ENCODE measurements at places on chromosomes 1 and 21.

GRCh38 chr1:241186716-241187115, 170.3 kb downstream of the RGS7 start:
- no peak for DNase-seq

GRCh38 chr1:219495737-219496408, 117.0 kb downstream of the ZC3H11B start:
- no peak for DNase-seq

DNA sequence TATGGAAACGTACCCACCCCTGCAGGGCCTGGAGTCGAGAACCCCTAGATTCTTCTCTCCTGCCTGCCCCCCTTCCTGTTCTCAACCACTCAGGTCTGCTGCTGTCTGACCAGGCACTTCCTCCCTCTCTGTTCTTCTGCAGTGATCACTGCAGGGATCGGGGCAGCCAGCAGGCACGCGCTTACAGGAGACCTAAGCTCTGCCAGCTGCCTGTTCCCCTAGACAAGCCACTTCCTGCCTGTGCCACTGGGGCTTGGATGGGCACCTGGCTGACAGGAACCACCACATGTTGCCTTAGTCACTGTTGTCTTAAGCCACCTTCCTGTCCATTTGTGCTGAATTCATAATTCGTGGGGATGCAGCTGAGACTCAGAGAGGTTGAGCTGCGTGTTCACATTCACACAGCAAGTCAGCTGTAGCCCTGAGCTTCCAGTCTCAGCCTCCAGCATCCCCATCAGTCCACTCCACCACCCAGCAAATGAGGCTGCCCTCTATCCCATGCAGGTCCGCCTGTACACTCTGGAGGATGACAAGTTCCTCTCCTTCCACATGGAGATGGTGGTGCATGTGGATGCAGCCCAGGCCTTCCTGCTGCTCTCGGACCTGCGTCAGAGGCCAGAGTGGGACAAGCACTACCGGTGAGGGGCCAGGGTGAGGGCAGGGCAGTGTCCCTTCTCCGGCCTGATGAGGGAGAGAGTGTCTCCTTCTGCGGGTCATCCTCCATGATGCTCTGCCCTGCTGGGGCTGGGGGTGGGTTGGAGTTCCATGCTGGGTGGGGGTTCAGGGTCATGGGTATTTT, 18.6 kb downstream of the FAM151A start:
- DNase-seq: no peak

DNA sequence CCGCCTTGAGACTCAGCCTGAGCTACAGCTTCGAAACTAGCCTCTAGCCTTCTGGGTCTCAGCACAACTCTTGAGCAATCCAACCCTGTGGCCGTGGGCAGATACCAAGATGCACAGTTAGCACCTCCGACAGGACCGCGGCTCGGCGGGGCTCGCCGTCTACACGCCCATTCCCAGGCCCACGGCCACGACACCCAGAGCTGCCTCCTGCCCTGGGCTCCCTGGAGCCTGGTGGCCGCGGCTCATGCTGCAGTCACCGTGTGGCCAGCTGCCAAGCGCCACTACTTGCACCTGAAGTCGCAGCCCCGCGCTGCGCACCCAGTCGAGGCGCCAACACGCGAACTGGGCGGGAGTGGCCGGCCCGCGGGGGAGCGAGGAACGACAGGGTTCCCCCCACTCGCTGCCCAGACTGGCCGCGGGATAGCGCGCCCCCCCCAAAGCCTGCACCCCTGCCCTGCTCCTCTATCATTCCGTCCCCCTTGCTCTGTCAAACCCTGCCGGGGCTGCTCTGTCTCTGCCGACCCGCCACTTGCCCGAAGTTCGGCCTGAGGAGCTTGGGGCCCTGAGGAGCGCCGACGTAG, 729 bp upstream of the CDCA8 start:
- peak; percentile 21 for DNase-seq

DNA sequence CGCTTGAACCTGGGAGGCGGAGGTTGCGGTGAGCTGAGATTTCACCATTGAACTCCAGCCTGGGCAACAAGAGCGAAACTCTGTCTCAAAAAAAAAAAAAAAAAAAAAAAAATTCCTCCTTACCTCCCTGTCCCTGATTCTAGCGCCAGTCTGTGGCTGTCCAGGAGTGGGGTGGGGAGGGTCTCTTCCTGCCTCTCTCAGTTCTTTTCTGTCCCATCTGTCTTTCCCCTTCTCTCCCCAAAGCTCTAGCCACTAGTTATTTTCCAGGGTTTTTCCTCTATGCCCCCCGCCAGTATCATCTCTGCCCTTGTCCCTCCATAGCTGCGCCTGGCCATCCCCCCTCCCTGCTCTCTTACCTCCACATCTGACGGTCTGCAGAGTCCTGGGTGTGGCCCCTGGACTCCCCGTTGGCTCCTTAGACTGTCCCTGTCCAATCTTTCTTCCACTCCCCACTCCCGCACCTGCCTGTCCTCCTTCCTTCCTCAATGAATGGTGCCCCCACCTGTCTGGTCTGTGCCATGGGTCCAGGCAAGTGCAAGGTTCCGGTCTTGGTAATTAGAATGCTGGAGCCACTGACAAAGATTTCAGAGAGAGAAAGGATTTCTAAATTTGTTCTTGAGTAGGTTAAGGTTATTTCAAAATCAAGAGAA, 1.6 kb upstream of the TMEM63A start:
- DNase-seq: no peak

DNA sequence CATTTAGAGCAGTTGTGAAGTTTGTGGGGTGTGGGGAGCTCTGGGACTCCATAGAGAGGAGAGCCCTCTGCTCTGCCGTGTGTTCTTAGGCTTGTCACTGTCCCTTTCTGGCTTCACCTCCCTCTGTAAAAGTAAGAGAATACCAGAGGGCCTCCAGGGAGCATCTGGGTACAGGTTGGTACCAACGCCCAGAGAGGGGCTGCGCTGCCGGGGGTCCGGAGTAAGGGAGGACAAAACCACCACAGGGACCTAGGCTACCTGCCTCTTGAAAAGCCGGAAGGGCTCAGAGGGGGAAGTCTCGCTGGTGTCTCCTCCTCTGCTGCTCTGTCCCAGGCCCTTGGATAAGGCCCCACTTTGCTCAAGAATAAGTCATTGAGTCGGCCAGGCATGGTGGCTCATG, 3.1 kb upstream of the TINAGL1 start:
- no peak for DNase-seq

GRCh38 chr1:101112051-101112780, 86.6 kb upstream of the DPH5 start:
- no peak for DNase-seq

GRCh38 chr1:1779691-1780597, 1.7 kb upstream of the NADK start:
- no peak for DNase-seq

GRCh38 chr1:9395018-9395417, 102.3 kb downstream of the SPSB1 start:
- DNase-seq: no peak

GRCh38 chr1:109050228-109050995, 8.5 kb upstream of the WDR47 start:
- DNase-seq: no peak

DNA sequence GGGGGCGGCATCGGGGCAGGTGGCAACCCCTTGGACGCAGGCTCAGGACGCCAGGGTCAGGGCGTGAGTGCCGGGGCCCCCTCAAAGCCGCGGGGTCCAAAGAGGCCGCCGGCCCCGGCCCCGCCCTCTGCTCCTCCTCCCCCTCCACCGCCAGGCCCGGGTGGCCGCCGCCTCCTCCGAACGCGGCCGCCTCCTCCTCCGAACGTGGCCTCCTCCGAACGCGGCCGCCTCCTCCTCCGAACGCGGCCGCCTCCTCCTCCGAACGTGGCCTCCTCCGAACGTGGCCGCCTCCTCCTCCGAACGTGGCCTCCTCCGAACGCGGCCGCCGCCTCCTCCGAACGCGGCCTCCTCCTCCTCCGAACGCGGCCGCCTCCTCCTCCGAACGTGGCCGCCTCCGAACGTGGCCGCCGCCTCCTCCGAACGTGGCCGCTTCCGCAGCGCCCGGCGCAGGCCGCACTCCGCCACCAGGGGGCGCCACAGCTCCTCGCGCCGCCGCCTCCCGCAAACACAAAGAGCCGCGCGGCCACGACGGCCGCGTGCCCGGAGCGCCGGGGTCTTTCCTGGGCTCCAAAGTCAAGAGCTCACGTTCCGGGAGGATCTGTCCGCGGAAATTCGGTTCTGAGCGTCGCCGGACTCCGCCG, 19.3 kb upstream of the SAMD11 start:
- DNase-seq: peak; percentile 83

DNA sequence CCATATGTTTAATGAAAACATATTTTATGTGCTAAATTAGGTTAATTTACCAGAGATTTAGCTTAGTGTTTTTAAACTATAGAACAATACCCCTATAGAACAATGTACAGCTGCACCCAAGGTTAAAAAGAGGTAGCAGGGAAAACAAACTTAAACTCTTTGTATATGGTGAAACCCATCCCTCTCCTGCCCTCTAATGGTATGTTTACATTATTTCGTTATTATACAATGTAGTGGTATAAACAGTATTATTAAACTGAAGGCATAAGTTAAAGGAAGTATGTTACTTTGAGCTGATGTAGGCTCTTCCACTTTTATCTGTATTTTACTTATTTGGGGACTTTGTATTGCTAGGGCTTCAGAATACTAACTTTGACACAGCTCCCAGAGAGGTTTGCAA, 16.7 kb upstream of the ZYG11A start:
- DNase-seq: peak; percentile 3

DNA sequence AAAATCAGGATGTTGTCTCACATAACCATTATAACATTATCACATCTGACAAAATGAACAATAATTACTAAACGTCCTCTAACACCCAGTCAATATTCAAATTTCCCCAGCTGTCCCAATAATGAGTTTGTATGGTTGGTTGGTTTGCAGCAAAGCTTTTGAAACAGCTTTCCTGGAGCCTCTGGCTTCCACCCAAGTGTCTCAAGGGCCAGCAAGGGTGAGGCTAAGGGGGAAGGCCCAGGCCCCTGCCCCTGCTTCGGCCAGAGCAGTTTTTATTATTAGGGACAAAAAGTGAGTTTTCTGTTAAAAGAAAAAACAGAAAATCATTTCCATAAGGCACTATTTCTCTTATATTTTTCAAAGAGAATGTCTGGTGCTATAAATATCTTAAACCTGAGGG, 19.1 kb upstream of the AVPR1B start:
- DNase-seq: no peak

DNA sequence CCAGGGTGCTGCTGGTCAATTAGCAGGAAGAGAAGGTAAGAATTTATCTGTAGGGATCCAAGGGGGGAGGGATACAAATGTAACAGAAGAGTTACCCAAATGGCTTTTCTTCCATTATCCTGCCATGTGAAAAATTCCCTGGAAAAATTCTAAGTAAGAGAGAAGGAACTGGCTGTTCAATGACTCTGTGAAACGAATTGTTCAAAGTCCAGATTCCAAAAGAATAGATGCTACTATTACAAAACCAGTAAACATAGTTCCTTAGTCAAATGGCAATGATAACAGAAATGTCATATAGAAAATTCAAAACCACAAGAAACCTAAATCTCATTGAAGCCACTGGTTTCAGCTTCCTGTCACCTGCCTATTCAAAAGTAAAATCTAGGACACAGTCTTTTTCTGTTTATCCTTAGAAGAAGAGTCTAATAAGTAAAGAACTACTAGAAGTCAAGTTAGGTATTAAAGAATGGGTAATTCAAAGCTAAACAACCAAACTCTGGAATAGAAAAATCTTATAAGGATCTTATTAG, 102.6 kb downstream of the ZNF644 start:
- no peak for DNase-seq

- no peak for DNase-seq
These were observed 53.1 kb downstream of the MYOM3 start for GRCh38 chr1:24058671-24059455.

- peak; percentile 65 for DNase-seq
These were observed 60.5 kb downstream of the CLIC4 start for GRCh38 chr1:24805534-24806301.

DNA sequence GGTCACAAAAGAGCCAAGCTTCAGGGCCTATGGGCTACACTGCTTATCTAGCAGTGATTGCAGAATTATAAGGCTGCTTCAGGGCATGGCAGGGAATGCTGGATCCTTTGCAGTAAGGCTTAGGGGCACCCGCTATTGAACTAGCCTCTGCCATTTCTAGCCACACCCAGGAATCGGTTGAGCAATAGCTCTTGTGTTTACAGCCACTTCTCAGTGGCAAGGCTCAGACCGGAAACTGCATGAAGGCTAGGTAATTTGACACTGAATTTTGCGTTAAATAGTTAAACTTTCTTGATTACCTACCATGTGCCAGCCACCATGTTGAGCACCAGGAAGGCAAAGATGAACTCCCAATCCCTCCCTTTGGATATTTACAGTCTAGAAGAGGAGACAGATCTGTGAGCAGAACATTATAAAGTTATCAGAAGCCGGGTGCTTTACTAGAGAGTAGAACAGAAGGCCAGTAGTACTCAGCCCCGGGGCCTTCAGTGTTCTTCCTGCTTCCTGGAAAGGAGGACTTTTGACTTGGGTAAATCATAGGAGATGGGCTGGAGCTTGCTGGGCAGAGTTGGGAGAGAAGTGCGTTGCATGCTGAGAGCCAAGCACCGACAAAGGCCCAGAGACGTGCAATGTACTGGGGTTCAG, 98.6 kb upstream of the LPGAT1 start:
- peak; percentile 6 for DNase-seq

DNA sequence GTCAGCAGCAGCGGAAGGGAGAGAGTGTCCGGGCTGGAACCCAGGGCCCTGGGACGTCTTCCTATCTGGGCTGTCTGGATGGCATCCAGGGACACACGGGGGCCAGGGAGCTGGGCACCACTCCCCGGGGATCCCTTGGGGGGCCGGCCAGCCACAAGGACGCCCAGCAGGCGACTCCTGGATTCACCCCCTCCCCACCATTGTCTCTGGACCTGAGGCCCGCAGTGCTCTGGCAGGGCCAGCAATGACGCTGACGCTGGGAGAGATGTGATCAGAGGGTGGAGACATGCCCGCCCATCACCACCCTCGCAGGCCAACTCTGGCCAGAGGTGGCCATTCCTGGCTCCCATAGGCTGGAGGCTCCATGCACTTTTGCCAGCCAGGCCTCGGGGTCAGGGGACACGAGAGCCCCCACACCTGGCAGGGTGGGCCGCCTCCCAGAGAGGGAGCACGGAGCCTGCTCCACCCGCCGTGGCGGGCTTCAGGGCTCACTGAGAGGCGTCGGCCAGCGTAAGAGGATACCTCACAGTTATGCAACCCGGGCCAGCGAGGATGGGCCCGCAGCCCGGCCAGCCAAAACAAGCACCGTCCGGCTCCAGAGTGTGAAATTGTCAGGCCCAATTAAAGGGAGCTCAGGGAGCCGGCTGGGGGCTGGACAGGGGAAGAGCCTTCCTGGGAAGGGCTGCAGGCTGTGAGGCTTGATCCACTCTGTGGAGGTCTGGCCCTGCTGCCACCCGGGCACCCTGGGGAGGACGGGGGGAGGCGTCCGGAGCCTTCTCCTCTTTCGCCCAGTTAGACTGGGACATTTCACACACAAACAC, 10.3 kb downstream of the ACTRT2 start:
- DNase-seq: no peak

- DNase-seq: no peak
These were observed 41.5 kb downstream of the LGR6 start for GRCh38 chr1:202235003-202235660.

- no peak for DNase-seq
These were observed 473.3 kb upstream of the PLXNA2 start for GRCh38 chr1:208717525-208717924.

DNA sequence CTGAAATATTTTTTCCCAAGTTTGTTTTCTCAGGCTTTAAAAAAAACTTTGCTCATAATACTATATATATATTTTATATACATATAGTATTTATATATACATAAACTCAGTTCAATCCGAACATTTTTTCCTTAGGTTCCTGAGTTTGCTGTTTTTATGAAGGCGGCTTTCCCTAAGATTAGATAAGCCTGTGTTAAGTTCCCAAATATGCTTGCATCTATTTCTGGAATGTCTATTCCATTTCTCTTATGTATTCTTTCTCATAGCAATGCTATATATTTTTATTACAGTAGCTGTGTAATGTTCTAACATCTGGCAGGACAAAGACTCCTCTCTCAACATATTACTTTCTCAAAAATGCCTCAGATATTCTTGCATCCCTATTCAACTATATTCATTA, 45.9 kb downstream of the ADSS2 start:
- DNase-seq: no peak

All from fibroblast of skin of right biceps (primary cell).